T-helper 2 cell (primary cell): ENCODE measurements at places on chromosomes 5 and 9.

GRCh38 chr9:130235558-130236435 is 29.8 kb upstream of the HMCN2 start:
- peak; percentile 48 for DNase-seq

DNA sequence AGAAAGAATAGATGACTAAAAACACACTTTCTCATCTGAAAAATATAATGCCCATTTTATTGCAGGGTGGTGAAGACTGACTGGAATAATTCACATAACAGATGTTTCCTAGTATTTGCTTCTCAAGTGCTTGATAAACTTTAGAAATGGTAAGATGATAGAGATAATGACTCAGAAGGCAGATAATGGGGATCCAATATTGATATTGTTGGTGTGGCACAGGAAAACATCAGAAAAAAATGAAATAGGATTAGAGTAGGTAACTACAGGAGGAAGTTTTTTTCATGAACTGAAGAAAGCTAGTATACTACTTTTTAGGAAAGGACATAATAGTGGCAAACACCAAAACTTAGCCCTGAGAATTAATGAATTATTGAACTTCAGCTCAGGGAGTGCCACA is 20.2 kb upstream of the F2RL2 start:
- DNase-seq, result no peak

DNA sequence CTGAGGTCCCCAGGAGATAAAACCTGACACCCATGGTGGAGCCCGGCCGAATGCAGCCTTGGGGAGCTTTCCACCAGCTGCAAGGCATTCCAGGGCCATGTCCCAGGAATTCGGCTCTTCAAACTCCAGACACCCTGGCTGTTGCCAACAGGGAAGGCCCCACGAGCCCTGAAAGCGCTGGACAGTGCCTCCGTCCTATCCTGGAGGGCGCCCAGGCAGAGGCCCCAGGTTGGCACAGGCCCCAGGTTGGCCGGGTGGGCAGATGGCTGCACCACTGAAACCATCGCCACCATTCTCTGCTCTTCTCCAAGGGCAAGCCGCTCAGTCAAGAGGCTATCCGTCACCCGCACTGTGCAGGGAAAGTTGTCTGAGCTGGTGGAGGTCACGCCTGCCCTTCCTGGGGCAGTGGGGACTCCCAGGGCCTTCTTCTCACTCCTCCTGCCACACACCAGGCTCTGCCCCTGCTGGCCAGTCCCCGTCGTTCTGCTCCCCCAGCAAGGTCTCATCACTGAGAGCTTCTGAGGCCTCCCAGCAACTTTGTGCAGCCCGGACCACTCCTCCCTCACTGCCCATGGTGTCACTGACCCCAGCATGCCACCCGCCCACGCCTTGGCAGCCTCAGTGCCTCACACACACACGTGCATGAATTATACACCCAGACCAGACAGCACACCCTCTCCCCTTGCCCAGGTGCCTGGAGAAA is 21.2 kb downstream of the SLC6A3 start:
- no peak for DNase-seq

DNA sequence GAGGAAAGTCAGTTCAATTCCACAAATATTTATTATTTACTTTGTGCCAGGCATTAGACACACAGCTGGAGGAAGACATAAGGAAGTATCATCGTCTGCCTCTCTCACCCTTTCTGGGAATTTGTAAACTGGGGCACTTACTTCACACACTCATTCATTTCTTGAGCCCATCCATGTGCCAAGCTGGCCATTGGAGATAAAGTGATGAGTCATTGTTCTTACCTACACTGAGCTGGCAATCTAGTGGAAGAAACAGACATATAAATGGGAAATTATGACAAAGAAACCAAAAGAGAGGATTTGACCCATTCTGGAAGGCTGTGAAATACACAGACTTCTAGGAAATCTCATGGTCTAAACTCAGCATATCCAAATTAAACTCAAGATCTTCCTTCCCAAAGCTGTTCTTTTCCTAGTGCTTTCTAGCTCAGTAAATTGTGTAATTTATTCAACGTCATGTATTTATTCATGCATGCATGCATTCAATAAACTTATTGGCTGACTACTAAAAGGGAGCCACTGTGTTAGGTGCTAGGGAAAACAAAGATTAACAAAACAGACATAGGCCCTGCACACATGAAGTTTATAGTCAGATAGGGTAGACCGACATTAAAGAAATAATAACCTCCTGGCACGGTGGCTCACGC is 65.3 kb downstream of the SH3RF2 start:
- no peak for DNase-seq

DNA sequence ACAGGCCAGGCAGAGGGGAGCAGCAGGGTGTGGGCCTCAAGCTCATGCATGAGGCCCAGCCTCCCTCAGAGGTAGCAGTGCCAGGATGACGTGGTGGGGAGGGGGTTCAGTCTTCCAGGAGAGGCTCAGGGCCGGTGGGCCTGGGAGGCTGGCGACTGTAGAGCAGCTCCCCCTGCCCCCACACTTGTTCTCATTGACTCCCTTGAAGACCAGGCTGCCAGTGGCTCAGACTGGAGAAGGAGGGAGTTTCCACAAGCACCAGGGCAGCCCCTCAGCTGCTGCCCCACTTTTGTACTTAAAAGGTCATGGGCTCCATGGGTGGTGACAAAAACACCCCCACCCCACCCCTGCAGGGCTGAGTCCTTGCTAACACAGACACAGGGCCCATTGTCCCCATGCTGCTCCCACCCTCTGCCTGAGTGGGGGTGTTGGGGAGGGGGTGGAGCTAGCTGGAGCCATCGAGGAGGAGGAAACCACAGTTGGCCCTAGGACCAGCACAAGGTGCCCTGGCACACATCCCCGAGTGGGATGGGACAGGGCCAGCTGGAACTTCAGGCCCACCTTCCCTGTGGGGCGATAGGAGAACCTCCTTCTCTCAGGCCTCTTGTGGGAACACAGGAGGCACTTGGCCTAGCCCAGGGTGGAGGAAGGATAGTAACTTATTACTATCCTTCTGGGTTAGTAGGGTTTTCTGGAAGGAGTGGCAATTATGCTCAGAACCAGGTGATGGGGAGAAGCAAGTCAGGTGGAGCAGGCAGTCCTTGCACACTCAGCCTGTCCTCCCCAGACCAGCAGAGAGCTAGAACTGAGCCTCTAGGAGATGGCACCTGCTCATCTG is 10.7 kb downstream of the PDLIM4 start:
- DNase-seq, result no peak

- no peak for DNase-seq
Observed at GRCh38 chr5:52523701-52524100, 264.0 kb upstream of the ITGA1 start.

GRCh38 chr5:150618588-150619281 is 21.7 kb upstream of the SYNPO start:
- DNase-seq, result no peak

- DNase-seq, result no peak
Observed at GRCh38 chr5:173688703-173689102, 72.3 kb upstream of the BOD1 start.

DNA sequence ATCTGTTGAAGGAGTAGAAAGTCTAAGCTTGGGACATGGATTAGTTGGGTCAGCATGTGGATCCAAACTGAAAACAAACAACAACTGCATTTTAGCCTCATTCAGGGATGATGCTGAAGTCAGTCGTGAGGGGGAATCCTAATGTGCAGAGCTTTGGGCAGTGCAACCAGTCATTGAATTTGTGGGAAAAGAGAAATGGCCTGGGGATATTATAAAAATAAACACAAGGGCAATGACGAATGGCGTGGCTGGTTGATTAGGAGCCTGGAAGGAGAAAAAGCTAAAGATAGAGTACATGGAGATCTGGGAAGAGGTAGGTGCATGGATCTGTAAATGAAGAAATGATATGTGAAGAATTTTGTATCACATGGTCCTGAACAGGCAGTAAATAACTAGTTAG is 477.6 kb downstream of the TLE1 start:
- no peak for DNase-seq

- DNase-seq, result no peak
Observed at GRCh38 chr9:2230362-2230761, 215.2 kb downstream of the SMARCA2 start.

DNA sequence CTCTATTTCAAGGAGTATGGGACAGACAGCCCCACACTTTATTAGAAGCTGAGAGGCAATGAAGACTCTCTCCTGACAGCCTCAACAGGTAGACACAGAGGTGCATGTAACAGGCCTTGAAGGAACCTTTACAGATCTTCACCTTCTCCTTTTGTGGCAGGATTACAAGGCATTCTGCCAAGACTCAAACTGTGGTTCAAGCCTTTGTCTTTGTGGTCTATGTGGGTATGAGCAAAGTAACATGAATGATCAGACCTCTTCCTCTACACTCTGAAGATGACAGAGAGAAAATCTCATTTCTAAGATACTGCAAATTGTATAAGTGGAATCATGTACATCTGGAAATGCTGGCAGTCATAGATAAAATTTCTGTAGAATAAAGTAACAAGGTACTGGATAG is 346.9 kb downstream of the CDH9 start:
- DNase-seq, result no peak

- no peak for DNase-seq
Observed at GRCh38 chr9:118761016-118761790, 608.0 kb downstream of the BRINP1 start.

GRCh38 chr5:112183103-112183711 is 235.9 kb downstream of the EPB41L4A start:
- no peak for DNase-seq

DNA sequence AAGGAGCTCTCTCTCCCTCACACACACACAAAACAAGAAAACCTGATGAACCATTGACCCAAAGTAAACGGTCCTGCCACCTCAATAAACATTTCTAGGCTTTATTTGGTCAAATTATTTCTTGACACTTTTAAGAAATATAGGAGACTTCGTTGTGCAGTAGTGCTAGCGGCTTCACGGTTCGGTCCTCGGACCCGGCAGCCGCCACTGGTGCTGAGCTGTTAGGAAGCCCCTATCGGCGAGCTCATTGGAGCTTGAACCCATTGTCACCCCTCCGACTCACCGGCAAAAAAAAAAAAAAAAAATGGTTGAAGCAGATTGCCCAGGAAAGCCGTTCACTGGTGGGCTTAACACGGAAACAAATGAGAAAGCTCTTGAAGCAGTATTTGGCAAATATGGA is 1695.6 kb upstream of the ACO1 start:
- no peak for DNase-seq

- DNase-seq, result no peak
Observed at GRCh38 chr9:124206391-124206790, 51.4 kb upstream of the NEK6 start.

- DNase-seq, result no peak
Observed at GRCh38 chr5:124040799-124041198, 528.8 kb downstream of the CSNK1G3 start.

DNA sequence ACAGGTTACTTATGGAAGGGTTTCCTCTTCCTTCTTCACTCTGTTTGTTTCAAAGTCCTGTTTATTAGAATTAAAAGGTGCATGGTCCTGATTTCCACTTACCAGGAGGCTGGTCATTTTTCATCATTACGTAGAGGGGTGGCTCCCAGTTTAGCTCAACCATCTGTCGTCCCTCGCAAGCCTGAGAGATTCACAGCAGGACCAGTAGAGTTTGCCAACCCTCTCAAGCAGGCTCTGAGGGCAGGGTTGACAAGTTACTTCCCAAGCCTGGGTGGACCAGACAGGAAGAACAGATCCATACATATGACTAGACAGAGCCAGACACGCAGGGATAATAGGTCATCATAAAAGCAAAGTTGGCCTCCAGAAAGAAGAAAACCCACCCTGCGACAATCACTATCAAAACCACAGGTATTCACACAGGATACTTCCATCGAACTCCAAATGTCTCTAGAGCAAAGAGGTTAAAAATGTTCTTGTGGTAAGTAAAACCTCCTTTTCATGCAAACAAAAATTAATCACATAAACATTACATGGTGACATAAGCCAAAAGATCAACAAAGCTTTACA is 151.9 kb downstream of the ELAVL2 start:
- no peak for DNase-seq

- no peak for DNase-seq
Observed at GRCh38 chr5:131277875-131278740, 14.3 kb downstream of the CDC42SE2 start.

- DNase-seq, result no peak
Observed at GRCh38 chr9:107792006-107792405, 302.4 kb upstream of the KLF4 start.

DNA sequence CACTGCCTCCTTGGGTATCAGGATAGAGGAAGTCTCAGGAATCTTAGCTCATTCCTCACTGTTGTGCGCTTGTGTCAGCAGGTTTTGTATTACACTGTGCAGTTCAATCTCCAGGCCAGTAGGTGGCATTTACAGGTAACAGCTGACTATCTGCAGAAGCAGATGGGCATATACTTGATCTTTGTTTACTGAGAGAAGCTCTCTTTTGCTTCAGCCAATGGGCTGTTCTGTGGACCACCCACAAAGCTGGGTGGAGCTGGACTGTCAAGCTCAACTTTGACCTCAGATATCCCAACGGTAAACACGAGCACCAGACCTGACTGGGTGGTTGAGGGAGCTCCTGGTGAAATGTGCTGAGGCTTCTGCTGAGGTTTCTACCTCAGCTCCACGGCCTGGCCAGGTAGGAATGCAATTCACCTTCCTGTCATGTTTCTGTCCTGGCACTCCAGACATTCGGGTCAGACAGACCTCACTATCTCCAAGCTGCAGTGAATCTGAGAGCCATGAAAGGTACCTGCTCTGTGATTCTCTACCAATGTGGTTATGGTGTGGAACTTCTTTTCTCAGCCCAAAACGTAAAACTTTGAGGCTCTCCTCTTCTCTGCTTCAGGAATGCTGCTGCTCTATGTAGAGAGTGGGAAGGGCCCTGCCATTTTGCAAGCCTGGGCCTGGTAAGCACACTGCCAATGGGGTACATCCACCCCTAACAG is 167.9 kb upstream of the ACTBL2 start:
- DNase-seq, result no peak

DNA sequence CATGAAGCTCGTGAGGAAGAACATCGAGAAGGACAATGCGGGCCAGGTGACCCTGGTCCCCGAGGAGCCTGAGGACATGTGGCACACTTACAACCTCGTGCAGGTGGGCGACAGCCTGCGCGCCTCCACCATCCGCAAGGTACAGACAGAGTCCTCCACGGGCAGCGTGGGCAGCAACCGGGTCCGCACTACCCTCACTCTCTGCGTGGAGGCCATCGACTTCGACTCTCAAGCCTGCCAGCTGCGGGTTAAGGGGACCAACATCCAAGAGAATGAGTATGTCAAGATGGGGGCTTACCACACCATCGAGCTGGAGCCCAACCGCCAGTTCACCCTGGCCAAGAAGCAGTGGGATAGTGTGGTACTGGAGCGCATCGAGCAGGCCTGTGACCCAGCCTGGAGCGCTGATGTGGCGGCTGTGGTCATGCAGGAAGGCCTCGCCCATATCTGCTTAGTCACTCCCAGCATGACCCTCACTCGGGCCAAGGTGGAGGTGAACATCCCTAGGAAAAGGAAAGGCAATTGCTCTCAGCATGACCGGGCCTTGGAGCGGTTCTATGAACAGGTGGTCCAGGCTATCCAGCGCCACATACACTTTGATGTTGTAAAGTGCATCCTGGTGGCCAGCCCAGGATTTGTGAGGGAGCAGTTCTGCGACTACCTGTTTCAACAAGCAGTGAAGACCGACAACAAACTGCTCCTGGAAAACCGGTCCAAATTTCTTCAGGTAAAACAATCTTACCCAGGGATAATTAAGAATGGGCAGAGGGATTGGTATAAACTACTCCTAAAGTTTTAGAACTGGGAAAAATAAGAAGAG is 12.9 kb downstream of the ITGA1 start:
- peak; percentile 10 for DNase-seq

GRCh38 chr9:130930804-130931349 is 8.2 kb downstream of the FIBCD1 start:
- DNase-seq, result no peak
